ENCODE measurements at places on chromosomes 12 and 14. TPM values are rescaled to one million over a fixed set of nuclear protein-coding genes. Genes with fewer than 3 reads are reported as not detected.

LRP1-AS gene
- total RNA-seq: not detected

ARMH4 gene
- 1.3 TPM for total RNA-seq

VRTN gene
- total RNA-seq: not detected

TSPAN8 gene
- not detected for total RNA-seq

PDE3A gene
- total RNA-seq: 2.4 TPM

SERPINA5 gene
- total RNA-seq: not detected

UBR7 gene
- 41.4 TPM for total RNA-seq

SSTR1 gene
- total RNA-seq: 0.13 TPM

KRT1 gene
- total RNA-seq: not detected

PIWIL1 gene
- total RNA-seq: not detected

IL23A gene
- 0.19 TPM for total RNA-seq
